Activated naive CD8-positive, alpha-beta T cell treated with anti-CD3 and anti-CD28 coated beads, Interleukin-2, amount 10 ng/mL, durations not matched to agents 7 days and 5 days (primary cell): ENCODE measurements at places on chromosomes 6 and 20.

DNA sequence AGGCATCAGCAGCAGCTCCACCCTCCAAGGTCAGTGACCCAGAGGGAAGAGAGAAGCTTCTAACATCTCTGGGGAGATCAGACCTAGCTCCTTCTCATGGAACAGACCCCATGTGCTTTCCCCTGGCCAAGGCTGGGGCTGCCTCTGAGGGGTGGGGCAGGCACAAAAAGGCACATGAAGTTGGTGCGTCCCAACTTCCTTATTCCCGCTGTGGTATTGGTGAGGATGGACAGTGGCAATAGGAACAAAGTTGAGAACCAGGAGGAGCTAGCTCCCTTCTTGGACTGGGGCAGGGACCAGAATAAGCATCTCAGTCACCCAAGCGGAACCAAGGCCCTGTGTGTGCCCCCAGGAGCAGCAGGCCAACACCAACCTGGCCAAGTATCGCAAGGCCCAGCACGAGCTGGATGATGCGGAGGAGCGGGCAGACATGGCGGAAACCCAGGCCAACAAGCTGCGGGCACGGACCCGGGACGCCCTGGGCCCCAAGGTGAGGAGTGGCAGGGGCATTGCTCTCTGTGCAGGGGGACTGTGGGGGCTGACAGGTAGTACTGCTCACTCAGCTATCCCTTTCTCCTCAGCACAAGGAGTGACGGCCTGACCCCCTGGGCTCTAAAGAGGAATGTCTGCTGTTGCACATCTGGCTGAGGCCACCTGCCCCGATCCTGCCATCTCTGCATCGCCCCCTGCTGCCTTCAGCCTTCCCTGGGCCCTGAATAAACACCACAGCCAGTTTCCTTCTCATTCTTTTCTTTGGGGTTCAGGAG lies 46.1 kb downstream of the MYH7B start:
- H3K4me1 ChIP-seq = peaks cover 4% of the 10 kb centered on the region
- H3K36me3 ChIP-seq = peaks cover 15% of the 10 kb centered on the region
- no peak overlapping the region for H3K4me3 ChIP-seq

DNA sequence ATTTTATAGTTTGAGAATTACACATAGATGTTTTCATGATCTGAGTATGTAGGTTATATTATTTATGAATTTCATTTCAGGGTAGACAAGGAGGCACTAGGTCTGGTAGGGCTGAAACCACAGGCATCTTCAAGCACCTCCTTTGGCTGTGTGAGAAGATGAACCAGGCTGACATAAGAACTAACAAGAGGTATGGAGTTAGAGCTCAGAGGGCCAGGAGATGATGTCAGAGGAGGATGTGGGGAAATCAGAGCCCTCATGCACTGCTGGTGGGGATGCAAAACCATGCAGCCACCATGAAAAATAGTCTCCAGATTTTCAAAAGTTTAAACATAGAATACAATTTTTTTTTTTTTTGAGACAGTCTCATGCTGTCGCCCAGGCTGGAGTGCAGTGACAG lies 13.6 kb upstream of the RIPOR3 start:
- H3K4me3 ChIP-seq = no peak overlapping the region
- H3K4me1 ChIP-seq = peaks cover 2% of the 10 kb centered on the region
- peaks cover 10% of the 10 kb centered on the region for H3K27me3 ChIP-seq
- no peaks in the 10 kb centered on the region for H3K36me3 ChIP-seq
- no peak overlapping the region for H3K27ac ChIP-seq

- H3K36me3 ChIP-seq = peaks cover 6% of the 10 kb centered on the region
- no peak overlapping the region for H3K4me3 ChIP-seq
- no peak for DNase-seq
- H3K27me3 ChIP-seq = no peaks in the 10 kb centered on the region
- H3K27ac ChIP-seq = no peak overlapping the region
- H3K4me1 ChIP-seq = no peaks in the 10 kb centered on the region
Measured at GRCh38 chr6:45387236-45387635, 9.5 kb upstream of the SUPT3H start.

GRCh38 chr6:161246725-161247124 lies 27.1 kb downstream of the AGPAT4 start:
- H3K27me3 ChIP-seq = no peaks in the 10 kb centered on the region
- H3K4me1 ChIP-seq = peaks cover 4% of the 10 kb centered on the region
- H3K4me3 ChIP-seq = no peak overlapping the region
- DNase-seq = no peak
- no peak overlapping the region for H3K27ac ChIP-seq

DNA sequence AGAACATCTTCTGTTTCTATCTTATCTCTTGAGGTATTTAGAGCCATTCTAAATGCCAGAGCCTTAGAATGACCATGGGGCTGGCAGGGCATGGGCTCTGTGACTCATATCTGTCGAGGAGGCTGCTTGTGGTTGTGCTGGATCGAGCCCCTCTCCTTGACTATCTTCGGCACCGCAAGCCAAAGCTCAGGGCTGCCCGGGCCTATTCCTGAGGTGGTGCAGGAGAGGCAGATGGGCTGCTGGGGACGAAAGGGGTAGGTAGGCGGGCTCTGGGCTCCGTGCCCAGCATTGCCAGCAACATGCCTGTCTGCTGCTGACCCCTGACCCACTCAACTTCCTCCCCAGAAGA lies 89.9 kb downstream of the NOL4L start:
- no peak for DNase-seq
- H3K27ac ChIP-seq = no peak overlapping the region
- no peak overlapping the region for H3K4me3 ChIP-seq
- H3K36me3 ChIP-seq = peaks cover 6% of the 10 kb centered on the region
- H3K4me1 ChIP-seq = peaks cover 9% of the 10 kb centered on the region

GRCh38 chr6:143999406-143999805 lies 8.7 kb downstream of the PLAGL1 start:
- no peaks in the 10 kb centered on the region for H3K4me1 ChIP-seq
- H3K27me3 ChIP-seq = peaks cover 5% of the 10 kb centered on the region
- peaks cover 5% of the 10 kb centered on the region for H3K36me3 ChIP-seq
- H3K4me3 ChIP-seq = no peak overlapping the region
- no peak overlapping the region for H3K27ac ChIP-seq
- no peak for DNase-seq

DNA sequence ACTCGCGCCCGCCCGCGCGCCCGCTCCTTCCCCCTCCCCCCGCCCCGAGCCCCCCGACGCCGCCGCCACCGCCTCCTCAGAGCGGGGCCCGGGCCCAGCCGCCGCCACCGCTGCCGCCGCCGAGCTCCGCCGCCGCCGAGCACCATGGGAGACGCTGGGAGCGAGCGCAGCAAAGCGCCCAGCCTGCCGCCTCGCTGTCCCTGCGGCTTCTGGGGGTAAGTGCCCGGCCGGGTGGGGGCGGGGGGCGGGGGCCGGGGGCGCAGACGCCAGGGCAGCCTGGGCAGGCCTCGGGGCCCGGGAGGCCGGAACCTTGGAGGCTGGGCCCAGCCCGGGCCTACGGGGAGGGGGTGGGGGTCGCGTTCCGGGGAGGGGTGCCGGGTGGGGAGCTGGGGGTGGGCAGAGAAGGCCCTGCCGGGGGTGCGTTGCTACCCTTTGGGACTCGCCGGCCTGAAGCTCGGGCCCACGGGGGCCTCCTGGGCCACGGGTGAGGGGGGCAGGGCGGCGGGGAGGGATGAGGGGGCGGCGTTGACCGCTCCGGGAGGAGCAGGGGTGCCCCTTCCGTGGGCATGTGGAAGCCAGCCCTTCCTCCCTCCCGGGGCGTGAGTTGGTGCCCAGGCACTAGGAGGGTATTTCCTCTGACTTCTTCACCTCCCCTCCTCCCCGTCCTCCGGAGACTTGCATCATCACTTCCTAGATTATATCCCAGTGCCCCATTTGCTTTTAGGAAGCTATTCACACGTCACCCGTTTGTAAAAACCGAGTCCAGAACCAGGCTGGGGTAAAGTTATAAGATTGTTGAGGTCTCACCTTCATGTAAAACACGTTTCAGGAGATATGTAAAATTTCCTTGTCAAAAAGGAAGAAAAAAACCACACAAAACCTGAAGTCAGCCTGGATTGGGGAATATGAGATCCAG lies 533 bp downstream of the ZFAND3 start:
- no peaks in the 10 kb centered on the region for H3K36me3 ChIP-seq
- H3K27me3 ChIP-seq = peaks cover 2% of the 10 kb centered on the region
- H3K4me3 ChIP-seq = peak overlapping the region; percentile 96
- peaks cover 42% of the 10 kb centered on the region for H3K4me1 ChIP-seq
- peak overlapping the region; percentile 95 for H3K27ac ChIP-seq

DNA sequence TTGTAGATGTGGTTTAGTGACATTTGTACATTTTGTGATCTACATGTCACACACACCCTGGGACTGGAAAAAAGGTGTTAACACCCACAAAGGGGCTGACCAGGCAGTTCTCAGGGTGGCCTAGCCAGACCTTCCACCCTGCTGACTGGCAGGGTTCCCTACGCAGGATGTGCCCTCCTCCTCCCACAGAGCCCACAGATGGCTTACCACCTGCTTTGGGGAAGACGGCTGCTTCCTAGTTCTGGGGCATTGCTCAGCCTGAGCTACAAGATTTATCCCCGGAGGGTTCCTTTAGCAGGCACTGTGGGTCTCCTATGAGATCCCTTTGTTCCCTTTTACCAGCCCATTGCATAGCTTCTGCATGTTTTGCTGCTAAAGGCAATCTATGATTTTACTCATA lies 35.1 kb downstream of the SNAP25 start:
- no peaks in the 10 kb centered on the region for H3K36me3 ChIP-seq
- no peak for DNase-seq
- H3K4me3 ChIP-seq = no peak overlapping the region
- H3K4me1 ChIP-seq = no peaks in the 10 kb centered on the region
- H3K27me3 ChIP-seq = no peaks in the 10 kb centered on the region

DNA sequence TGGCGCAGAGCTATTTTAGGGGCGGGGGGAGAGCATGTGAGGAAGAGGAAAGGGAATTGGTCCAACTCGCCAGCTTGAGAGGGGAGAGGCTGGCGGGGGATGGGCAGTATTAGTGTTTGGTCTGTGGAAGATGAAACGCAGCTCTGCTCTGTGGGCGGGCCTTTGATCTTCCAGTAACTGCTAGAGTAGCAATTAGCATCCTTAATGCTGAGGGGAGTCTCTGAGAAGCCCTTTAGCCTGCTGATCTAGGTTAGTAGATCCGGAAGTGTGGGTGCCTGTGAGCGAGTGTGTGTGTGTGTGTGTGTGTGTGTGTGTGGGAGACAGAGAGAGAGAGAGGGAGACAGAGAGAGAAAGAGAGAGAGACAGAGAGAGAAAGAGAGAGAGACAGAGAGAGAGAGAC lies 117.2 kb upstream of the BACH2 start:
- peaks cover 40% of the 10 kb centered on the region for H3K4me1 ChIP-seq
- H3K27ac ChIP-seq = peak overlapping the region; percentile 99
- H3K4me3 ChIP-seq = peak overlapping the region; percentile 87
- H3K36me3 ChIP-seq = peaks cover 2% of the 10 kb centered on the region
